ENCODE measurements at places on chromosomes 16 and 17.
A peak's percentile ranks its signal among the peaks of the same experiment; 100 is the strongest.

- DNase-seq, result peak; percentile 24
These were observed 113.2 kb downstream of the PRKCB start for GRCh38 chr16:23948949-23949411.

DNA sequence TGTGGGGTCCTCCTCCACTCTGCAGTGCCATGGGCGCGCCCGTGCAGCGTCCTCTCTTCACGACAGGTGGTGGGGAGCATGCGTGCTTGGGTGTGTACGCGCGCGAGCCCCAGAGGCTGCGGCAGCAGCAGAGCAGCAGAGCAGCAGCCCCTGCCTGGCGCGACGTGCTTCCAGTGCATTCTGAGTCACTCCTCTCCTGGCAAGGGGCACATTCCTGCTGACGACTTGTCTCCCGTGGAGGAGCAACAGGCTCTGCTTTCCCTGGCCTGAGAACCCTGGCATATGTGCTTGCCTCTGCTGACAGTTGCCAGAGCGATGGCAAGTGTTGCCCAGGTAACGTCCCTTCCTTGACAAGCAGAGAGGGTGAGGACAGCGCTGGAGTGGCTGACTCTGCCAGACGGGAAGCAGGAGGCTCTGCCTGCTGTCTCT is 133.8 kb upstream of the PLCG2 start:
- no peak for DNase-seq

DNA sequence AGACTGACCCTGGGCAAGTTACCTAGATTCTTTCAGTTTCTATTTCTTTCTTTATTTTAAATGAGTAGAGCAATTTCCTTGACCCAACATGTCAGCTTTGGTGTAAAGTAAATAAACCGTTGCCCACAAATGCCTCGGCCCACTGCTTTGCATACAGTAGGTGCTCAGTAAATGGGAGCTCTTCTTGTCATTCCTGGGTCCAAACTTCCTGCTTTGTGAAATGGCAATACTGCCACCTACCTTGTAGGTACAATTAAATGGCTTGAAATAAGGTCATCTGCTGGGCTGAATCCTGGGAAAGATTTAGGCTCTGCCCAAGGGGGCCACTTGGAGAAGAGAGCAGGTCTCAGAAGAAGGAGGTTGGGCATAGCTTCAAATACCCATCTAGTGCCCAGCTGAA is 253.0 kb downstream of the HS3ST3B1 start:
- no peak for DNase-seq

- no peak for DNase-seq
These were observed 10.6 kb downstream of the MTMR4 start for GRCh38 chr17:58503866-58504265.

GRCh38 chr16:88789594-88789993 is 4.6 kb upstream of the PIEZO1 start:
- DNase-seq, result no peak
